ENCODE measurements at places on chromosomes 11 and 22.

- DNase-seq, result no peak
These were observed 592.0 kb downstream of the BRD1 start for GRCh38 chr22:49235463-49236300.

GRCh38 chr11:116059919-116060318, 555.7 kb upstream of the CADM1 start:
- DNase-seq, result no peak

DNA sequence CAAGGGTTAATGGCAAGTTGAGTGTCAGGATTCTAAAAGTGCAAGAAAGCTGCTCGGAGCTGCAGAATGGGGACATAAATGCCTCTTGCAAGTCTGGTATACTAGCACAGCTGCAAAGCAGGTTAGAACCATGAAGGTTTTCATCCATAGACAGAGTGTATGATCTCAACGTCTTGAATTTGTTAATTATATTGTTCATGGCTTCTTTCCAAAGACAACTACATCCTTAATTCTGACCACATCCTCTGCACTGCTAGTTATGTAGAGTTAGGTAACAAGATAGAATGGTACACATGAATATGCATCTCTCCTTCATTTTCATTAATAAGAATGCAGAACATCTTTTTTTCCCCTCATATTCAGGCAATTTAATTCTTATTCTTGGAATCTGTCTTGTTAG, 34.2 kb downstream of the EXPH5 start:
- DNase-seq, result no peak

DNA sequence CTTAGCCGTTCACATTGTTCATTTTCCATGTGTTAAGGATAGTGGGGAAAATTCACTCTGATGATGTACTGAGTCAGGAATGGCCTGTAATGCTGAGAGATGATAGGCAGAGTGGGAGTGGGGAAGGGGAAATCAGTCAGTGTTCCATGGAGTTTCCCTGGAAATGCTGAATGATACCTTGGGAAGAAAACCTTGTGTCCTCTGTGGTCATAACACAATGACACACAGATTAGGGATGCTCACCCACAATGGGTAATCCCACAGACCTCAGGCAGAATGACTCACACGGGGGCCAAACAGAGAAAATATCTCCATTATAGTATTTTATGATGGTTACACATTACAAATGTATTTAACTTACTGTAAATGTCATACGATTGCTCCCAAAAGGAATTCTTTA, 118.0 kb downstream of the SNX19 start:
- DNase-seq, result no peak

- DNase-seq, result no peak
These were observed 49.2 kb downstream of the CNTN5 start for GRCh38 chr11:99069856-99070444.
